ENCODE measurements at places on chromosomes 6 and 20.
A peak's percentile ranks its signal among the peaks of the same experiment; 100 is the strongest.

- DNase-seq: no peak
Measured at GRCh38 chr20:25270829-25271251, 23.0 kb downstream of the PYGB start.

- DNase-seq: no peak
Measured at GRCh38 chr6:79373880-79374279, 139.4 kb upstream of the HMGN3 start.

DNA sequence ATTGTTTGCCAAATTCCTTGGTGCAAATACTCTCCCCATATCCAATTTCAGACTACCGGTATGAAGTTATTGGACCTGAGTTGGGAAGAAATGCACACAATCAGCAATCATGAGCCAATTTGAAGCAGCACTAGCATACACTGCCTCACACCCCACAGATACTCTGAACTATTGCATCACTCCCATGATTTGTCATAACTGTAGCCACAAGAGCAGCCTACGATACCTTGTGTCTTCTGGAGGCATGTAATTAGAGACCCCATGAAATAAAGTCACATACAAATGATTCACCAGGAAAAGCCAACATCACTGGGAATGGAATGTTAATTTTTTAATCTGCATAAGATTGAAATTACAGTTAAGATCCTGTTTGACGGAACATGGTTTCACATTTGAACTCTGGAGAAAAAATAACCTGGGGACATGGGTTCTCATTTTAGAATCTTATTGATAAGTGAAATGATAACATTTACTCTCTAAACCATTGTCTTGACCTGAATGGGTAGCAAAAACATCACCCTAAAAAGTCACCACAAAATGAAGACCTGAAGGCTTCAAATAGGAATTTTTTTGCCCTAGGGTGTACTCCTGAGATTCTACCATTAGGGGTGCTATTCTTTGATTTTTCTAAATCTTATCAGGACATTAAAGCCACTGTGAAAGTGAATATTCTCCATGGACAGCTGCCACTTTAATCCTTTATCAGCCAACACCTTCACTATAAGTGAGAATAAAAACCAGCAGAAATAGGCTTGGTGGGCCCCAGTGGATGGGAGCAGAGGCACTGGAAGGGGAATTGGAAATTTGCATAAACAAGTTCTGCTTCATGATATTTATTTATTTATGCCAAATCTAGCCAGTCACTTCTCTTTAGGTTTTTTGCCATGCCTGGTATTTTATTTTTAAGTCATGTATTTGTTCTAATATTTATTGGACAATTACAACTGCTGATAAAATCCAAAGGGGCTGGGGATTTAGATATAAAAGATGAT lies 34.5 kb upstream of the HBS1L start:
- DNase-seq: peak; percentile 18

GRCh38 chr6:53728570-53729194 lies 63.1 kb upstream of the KLHL31 start:
- peak; percentile 50 for DNase-seq

DNA sequence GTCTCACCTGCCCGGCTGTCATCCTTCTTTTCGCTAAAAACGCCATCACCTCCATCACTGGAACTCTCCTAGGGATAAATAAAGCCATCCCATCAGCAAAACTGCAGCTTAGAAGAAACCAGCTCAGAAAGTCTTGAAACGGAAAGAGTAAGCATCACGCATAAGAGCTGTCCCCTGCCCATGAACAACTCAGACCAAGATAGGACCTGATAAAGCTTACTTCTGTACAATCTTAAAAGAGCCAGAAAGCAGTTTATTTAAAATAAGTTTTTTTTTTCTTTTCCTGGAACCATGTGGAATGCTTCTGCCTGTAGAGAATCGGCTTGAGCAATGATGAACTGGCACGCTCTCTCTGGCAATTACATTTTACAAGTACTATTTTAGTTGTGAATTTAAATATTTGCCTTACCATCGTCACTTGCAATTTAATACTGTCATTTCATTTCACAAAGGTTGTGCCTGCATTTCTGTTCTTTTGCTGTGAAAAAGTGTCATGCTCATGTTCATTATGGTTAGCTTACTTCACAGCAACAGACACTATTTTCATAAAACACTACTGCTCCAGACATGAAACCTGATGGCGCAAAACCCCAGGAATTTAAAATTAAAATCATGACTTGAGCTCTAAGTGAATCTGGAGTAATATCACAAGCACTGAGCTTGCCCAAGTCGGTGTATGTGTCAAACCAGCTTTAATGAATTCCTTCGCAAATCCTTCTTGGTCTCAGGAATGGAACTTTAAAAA lies 59.6 kb upstream of the EMILIN3 start:
- peak; percentile 12 for DNase-seq

GRCh38 chr6:5942591-5942990 lies 64.1 kb downstream of the NRN1 start:
- peak; percentile 54 for DNase-seq

DNA sequence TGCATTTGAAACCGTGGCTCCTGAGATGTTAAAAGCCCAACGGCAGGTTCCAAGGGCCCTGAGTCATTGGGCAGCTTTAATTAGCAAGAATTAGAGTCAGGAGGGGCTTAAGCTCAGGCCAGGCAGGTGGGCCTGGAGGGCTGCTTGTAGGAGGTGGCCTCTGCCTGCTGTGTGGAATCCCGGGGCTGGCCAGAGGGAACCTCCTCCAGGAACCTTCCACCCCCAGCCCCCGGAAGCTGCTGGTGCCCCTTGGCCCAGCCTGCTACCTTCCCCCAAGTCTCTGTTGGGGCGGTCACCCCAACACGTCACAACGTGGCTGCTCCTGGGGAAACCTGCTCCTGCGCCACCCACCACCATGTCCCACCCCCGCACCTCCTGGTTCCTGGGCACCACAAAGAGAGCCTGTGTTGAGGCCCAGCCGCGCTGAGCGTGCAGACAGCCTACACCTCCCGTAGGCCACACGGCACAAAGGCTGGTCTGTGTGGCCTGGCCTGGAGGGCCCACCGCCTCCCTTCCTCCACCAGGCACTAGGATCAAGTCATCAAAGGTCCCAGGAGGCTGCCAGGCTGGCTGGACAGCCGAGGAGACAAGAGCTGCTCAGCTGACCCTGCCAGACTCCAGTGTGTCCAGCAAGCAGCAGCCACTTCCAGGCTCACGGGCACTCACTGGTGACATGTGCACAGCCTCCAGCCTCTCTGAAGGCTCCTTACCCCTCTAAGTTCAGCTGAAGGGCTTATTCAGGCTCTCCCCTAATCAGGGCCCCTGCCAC lies 86.3 kb downstream of the SNX5 start:
- no peak for DNase-seq

GRCh38 chr20:19288636-19289035 lies 76.2 kb downstream of the SLC24A3 start:
- no peak for DNase-seq

DNA sequence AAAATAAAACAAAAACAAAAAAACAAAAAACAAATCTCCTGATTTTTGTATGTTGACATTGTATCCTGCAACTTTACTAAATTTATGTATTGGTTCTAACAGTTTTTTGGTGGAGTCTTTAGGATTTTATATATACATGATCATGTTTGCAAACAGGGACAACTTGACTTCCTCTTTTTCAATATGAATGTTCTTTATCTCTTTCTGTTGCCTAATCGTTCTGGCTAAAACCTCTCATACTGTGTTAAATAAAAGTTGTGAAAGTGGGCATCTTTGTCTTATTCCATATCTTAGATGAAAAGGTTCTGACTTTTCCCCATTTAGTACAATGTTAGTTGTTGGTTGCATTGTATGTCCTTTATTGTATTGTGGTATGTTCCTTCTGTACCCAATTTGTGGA lies 261.7 kb upstream of the NOX3 start:
- DNase-seq: no peak

DNA sequence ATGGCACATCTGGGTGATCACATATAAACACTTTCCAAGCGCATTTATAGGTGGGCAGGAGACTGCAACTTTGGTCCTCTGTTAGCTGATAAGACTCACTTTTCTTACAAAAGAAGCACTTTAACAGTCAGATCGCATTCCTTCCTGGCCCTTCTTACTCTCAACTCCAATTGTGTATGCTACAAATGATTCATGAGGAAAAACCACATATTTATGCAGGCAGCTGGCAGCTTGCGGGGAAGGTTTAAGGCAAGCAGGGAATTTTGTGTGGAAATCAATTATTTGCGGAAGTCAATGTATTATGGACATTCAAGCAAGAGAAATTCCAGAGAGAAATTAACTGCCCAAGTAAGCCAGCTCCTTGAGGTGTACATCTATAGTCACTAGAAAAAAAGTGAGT lies 194.0 kb downstream of the PKHD1 start:
- DNase-seq: no peak

GRCh38 chr6:111812060-111813038 lies 60.9 kb downstream of the FYN start:
- peak; percentile 84 for DNase-seq

DNA sequence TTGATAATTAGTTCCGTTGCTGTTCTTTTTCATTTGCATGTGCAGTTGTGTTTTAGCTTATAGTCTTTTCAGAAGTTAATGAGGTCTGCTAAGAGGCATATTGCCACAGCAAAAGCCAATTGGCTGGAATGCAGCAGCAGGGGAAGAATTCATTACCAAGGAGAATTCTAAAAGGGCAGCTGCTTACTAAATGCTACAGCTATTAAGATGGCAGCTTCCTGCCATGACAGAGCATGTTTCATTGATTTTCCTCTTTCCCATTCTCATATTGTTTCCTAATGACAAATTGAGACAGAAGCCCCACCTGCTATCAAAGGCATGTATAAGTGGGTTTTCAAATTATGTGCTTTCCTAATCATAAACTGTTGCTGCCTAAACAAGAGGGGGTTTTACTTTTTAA lies 66.6 kb downstream of the CLVS2 start:
- DNase-seq: no peak

DNA sequence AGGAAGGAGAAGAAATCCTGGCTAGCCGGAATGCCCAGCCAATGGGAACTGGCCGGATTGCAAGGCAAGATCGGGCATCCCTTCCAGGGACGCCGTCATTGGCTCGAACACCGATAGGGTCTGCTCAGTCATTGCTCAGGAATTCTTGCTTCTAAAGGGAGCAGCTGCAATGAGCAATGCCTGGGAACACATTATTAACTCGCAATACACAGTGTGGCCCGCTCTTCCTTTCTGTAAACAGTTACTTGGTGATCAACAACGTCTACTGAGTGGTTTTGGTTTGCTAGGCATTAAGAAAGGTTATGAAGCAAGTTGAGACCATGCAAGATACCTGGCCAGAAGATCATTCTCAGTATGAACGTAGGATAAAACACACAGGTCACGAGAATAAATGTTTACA lies 165.4 kb upstream of the CITED2 start:
- DNase-seq: peak; percentile 87

DNA sequence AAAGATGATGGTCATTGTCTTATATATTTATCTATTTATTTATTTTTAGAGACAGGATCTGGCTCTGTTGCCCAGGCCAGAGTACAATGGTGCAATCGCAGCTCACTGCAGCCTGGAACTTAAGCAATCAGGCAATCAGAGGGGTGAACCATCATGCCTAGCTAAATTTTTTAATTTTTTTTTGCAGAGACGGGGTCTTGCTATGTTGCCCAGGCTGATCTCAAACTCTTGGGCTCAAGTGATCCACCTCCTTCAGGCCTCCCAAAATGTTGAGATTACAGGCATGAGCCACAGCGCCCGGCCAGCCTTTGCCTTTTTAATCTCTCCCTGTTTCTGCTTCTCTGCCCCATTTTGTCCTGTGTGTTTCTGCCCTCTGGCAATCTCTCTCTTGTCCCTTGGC lies 102.2 kb downstream of the NCR2 start:
- DNase-seq: no peak

DNA sequence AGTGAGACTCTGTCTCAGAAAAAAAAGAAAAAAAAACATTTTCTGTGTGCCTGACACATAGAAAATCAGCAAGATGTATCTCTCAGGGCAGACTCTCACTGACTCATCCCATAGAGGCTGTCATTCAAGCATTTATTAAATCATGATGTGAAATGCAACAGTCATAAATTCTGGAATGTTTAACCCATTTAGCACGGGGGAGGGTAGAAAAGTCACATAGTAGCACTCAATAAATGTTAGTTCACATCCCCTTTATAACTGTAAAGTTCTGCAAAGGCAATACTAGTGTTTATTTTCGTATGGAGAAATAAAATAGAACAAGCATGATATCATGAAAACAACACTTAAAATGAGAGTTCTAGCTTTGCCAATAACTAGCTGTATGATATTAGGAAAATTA lies 15.5 kb upstream of the CARMIL1 start:
- DNase-seq: peak; percentile 95

DNA sequence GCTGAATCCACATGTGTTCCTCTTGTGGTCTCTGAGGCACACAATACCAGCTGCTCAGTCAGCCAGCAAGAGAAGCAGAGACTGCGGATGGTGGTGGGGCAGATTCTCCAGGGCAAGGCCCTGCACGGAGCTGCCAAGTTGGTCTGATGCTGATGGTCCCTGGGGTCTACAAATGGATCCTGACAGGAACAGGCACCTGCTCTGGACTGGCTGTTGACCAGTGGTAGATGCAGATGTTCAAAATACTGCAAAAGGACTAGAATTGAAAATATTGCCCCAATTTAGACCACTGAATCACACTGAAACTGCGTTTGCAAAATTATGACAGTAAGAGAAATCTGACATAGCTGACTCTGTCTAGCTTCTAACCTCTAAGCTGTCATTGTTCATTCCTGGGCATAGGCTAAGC lies 29.6 kb upstream of the TUBB2A start:
- no peak for DNase-seq

GRCh38 chr20:21017528-21018085 lies 88.6 kb downstream of the LINC00237 start:
- DNase-seq: no peak

- no peak for DNase-seq
Measured at GRCh38 chr6:106642476-106642875, 13.1 kb downstream of the QRSL1 start.

- DNase-seq: no peak
Measured at GRCh38 chr6:30700340-30700739, 9.6 kb upstream of the NRM start.

GRCh38 chr6:166527849-166528248 lies 58.6 kb downstream of the RAMACL start:
- no peak for DNase-seq

- no peak for DNase-seq
Measured at GRCh38 chr6:146408583-146408982, 135.1 kb upstream of the RAB32 start.

- DNase-seq: no peak
Measured at GRCh38 chr6:40474937-40475336, 112.2 kb downstream of the LRFN2 start.

DNA sequence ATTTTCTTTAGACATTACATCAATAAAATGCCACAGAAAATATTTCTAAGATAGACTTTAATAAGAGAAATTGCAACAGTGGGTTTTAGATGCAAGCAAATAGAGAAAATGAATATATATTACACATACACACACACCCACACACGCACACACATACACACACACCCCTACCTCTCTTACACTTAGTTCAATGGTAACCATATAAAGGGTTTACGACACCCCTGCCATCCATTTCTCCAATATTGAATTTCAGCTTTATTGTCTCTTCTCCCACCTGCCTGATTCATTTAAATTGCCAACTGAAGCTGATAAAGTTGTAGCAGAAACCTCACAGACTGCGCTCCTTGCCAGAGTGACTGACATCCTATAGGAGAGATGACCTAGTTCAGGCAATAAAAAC lies 154.6 kb downstream of the ADAT2 start:
- no peak for DNase-seq

Measured in fibroblast of skin of back (primary cell).